ENCODE measurements at places on chromosomes 4 and X. TPM values are rescaled to one million over a fixed set of nuclear protein-coding genes. Genes with fewer than 3 reads are reported as not detected.

RNF150 gene
- 15.0 TPM for polyA plus RNA-seq

ATP6AP1 gene
- 159 TPM for polyA plus RNA-seq

OCIAD2 gene
- polyA plus RNA-seq, result 69.7 TPM

TLR3 gene
- polyA plus RNA-seq, result not detected

NHS gene
- polyA plus RNA-seq, result 1.9 TPM

SHOX gene
- not detected for polyA plus RNA-seq

PAGE1 gene
- not detected for polyA plus RNA-seq

ATP8A1 gene
- polyA plus RNA-seq, result 45.8 TPM

ADH6 gene
- not detected for polyA plus RNA-seq

HHIP gene
- not detected for polyA plus RNA-seq

RTL3 gene
- polyA plus RNA-seq, result not detected

PCDH7 gene
- 12.6 TPM for polyA plus RNA-seq

ODAPH gene
- 2.5 TPM for polyA plus RNA-seq

NAT8L gene
- 12.6 TPM for polyA plus RNA-seq

PABPC4L gene
- not detected for polyA plus RNA-seq

GPC3 gene
- polyA plus RNA-seq, result 2.1 TPM

PAK3 gene
- 92.4 TPM for polyA plus RNA-seq

FANCB gene
- polyA plus RNA-seq, result 0.17 TPM

SH3D19 gene
- polyA plus RNA-seq, result 0.46 TPM

All from neural cell (in vitro differentiated cells).